ENCODE measurements at places on chromosomes 5 and 9.

DNA sequence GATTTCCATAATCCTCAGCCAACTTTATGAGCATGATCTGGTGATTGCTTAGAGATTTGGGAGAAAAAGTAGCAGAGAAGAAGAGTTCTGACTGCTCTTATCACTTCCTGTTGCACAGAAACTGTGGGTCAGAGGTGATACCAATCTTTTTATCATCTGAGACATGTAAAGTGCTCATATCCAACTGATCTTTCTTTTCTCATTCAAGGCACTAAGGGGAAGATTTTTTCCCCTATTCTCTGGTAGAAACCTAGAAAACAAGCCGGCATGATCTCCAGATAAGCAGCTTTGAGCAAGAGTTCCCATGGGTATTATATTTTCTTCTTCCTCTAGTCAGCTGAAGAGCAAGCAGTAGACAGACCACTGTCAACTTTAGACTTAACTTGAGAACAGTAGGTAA is 29.0 kb upstream of the GPR150 start:
- DNase-seq = no peak

- DNase-seq = no peak
These were observed 8.7 kb downstream of the FAM193B start for GRCh38 chr5:177545487-177546257.

- DNase-seq = no peak
These were observed 222.8 kb upstream of the MSX2 start for GRCh38 chr5:174501461-174502069.

- no peak for DNase-seq
These were observed 23.9 kb downstream of the TLE1 start for GRCh38 chr9:81665322-81665871.

GRCh38 chr9:79562749-79563386 is 8.9 kb upstream of the TLE4 start:
- peak; percentile 31 for DNase-seq

DNA sequence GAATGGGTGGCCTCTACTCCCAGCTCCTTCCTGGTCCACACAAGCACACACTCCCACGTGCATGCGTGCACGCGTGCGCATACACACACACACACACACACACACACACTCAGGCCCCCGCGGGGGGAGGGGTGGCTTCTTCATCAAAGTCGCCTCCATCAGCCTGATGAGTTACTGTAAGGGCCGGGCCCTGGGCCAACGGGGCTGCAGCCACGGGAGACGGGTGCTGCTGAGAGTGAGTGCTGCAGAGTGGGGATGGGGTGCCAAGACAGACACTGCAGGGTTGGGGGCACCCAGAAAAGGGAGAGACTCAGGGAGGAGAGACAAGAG is 18.1 kb downstream of the CNTFR start:
- no peak for DNase-seq
